ENCODE measurements at places on chromosomes 11 and 22. TPM values are rescaled to one million over a fixed set of nuclear protein-coding genes. Genes with fewer than 3 reads are reported as not detected.

Gene SYCE3
- total RNA-seq = not detected

Gene ROBO3
- total RNA-seq = 4.7 TPM

Gene OR51E2
- 0.25 TPM for total RNA-seq

Gene MMP12
- total RNA-seq = not detected

Gene ZMAT5
- total RNA-seq = 10.3 TPM

Gene NLRP14
- 0.49 TPM for total RNA-seq

Gene KCNQ1OT1
- total RNA-seq = 2.0 TPM

Gene CRYBB2
- total RNA-seq = 0.25 TPM

Gene SPINDOC
- total RNA-seq = 8.1 TPM

Gene RAB39A
- total RNA-seq = 32.7 TPM

Data from temporal lobe (tissue), 4 donors.